ENCODE measurements at places on chromosomes 7 and 10.

- DNase-seq: no peak
Measured at GRCh38 chr10:49371967-49372366, 23.9 kb downstream of the DRGX start.

DNA sequence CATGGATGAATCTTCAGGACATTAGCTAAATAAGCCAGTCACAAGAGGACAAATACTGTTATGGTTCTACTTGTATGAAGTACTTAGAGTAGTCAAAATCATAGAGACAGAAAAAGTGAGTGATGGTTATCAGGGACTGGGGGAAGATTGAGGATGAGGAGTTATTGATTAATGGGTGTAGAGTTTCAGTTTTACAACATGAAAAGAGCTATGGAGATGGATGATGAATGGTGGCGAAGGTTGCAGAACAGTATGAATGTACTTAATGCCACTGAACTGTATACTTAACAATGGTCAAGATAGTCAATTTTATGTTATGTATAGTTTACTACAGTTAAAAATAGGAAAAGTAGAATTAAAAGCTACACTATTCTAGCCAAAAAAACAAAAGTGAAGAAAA is 7.8 kb downstream of the STK31 start:
- no peak for DNase-seq

- DNase-seq: no peak
Measured at GRCh38 chr7:92366730-92367129, 80.6 kb upstream of the GATAD1 start.

DNA sequence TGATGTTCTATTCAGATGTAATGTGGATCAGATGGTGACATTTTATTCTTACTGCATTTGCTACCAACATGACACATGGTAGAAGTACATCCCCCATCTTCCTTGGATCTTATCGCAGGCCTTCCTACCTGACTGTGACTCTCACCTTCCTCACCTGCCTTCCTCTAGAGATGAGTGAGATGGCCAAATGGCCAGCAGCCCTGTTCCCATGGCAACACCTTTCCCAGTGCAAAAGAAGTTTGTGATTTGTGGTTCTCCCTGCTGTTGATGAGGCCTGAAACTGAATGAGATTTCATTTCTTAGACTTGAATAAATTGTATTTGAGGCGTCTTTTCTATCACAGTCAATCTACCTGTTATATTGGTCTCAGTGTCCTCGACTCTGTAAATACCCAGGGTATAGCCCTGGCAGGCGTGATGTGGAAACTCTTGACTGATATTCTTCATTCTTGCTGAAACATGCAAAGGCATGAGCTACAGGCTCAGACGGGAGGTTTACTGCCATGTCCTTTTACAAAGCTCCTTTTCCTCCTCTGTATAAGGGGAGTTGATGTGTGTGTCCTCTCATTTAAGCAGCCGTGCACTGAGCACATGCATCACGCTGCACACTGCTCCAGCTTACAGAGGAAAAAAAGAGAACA is 440.7 kb upstream of the AKR1E2 start:
- no peak for DNase-seq

GRCh38 chr10:34403512-34403911 is 411.6 kb downstream of the PARD3 start:
- DNase-seq: no peak

DNA sequence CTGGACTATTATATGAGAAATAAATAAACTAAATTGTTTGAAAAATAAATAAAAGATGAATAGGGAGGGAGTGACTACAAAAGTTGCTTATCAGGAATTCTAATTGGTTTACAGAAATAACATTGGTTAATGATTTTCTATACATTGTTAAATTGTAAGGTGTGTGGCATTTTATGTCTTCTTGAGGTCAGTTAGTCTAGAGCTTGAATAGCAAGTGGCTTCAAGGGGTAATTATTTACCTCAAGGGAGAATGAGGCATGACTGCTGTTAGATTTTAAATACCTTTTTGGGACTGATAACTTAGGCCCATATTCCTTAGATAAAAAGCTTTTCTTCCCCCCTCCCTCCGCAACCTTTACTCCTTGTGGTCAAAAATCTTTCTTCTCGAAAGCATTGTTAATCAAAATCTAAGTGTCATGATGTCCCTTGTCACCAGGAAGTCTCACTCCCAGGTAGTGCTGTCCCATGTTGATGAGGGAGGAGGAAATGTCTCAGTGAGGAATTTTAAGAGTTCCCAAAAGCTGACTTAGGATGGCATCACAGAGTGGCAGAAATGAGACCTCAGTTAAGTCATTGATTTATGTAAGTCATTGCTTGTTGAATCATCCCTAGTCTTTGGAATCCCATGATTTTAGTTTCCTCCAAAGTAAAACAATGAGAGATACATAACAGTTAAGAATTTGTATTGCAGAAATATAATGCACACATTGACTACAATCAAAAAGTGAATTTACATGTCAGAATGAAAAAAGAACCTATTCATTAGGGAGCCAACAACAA is 71.5 kb downstream of the MAPK8 start:
- DNase-seq: no peak

DNA sequence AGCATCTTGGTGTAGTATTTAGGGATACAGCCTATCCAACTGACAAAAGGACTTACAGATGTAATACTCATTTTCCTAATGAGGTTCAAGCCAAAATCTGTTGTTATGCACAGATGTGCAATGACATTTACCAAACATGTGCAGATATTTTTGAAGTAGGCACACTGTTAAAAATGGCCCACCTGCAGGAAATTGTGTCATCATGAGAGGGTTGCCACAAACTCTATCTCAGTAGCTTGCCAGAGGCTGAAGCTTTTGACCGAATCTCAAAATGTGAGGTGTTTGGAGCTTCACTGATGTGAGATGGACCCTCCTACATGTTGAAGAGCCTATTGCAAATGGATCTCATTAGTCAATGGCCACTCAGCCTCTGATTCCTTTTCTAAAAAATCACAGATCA is 89.7 kb upstream of the CSTF2T start:
- no peak for DNase-seq

DNA sequence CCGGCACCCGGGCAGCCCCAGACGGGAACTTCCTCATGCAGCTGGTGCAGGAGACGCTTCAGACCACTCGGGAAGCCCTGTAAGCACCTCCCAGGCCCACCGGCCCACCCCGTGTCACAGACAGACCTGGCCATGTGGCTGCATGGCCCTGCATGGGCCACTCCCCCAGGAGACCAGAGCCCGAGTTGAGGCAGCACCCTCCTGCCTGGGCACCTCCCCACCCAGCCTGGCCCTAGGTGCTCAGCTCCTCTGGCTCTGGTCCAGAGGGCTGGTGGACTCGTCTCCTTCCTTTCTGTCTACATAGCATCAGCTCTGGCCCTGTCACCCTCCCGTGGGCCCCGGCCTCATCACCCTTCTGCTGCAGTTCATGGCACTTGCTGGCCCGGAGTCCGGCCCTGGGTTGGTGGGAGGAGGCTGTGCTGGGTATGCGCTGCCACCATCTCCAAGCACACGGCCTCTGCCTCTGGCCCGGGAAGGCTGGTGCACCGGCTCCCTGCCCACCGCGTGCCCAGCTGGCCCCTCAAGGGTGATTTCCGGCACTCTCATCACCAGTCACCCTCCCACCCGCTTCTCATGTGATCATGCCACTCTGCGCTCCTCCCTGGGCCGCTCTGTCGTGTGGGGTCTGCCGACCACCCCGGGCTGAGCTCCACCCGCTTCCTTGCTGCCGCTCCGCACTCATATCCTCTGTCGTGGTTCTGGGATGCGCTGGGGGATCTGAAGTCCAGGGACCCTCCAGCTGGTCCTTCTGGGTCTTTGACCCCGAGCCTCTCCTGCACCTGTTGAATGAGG is 53.1 kb upstream of the DPYSL4 start:
- DNase-seq: no peak

DNA sequence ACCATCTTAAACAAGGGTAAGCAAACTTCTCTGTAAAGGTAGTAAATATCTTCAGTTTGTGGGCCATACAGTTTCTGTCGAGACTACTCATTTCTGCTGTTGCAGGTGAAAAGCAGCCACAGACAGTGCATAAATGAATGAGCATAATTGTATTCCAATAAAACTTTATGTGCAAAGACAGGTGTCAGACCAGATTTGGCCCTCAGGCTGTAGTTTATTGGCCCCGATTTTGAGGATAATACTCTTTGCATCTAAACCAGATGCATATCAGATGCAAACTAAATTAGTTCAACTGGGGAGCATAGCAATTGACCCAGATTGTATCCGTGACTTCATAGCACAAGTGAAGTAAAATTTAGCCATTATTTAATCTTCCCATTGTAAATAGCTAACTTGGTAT is 70.0 kb downstream of the SNX10 start:
- DNase-seq: peak; percentile 3

GRCh38 chr7:14047709-14048399 is 58.4 kb upstream of the ETV1 start:
- DNase-seq: no peak

- no peak for DNase-seq
Measured at GRCh38 chr7:151089893-151090730, 3.8 kb downstream of the AGAP3 start.

- DNase-seq: peak; percentile 38
Measured at GRCh38 chr7:41940760-41941343, 238.0 kb upstream of the INHBA start.

DNA sequence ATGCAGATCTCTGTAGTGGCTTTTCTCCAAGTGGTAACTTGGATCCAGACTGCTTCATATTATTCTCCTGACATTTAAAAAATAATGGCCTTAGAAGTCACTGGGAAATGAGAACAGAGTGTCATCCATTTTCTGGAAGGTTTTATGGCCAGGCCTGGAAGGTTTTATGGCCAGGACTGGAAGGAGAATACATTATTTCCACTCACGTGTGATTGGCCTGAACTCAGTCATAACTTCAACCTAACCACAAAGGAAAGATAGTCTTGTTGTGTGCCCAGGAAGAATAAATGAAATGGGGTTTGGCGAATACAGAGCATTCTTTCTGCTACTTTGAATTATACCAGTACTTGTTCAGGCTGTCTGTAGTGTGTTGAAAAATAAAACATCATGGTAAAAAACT is 360.9 kb downstream of the GPAM start:
- DNase-seq: no peak

- no peak for DNase-seq
Measured at GRCh38 chr7:66886152-66886551, 34.9 kb upstream of the TMEM248 start.

GRCh38 chr10:99945263-99945662 is 64.5 kb downstream of the DNMBP start:
- no peak for DNase-seq

DNA sequence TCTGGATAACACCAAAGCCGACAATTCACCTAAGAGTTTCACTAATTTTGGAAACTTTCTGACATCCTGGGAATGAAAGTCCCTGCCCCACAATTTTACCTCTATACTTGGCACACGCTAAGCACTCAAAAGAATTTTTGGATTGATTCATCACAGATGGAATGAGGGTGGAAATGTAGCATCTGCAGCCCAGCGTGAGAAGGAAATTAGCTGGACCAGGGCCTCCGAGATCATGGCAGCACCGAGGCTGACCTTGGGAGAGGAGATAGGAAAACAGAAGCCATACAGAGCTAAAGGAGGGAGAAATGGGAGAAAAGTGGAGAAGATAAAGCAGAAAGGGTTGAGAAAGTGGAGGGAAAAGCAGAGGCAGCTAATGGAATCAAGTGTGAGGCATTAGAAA is 606.6 kb upstream of the DPP6 start:
- DNase-seq: no peak

- DNase-seq: no peak
Measured at GRCh38 chr7:77442636-77443035, 26.5 kb upstream of the GSAP start.

GRCh38 chr7:140673774-140674155 is 1.0 kb downstream of the ADCK2 start:
- peak; percentile 65 for DNase-seq
